ENCODE measurements at places on chromosomes 16 and 17.

- no peak for DNase-seq
Measured at GRCh38 chr17:71550675-71551074, 570.1 kb upstream of the SOX9 start.

DNA sequence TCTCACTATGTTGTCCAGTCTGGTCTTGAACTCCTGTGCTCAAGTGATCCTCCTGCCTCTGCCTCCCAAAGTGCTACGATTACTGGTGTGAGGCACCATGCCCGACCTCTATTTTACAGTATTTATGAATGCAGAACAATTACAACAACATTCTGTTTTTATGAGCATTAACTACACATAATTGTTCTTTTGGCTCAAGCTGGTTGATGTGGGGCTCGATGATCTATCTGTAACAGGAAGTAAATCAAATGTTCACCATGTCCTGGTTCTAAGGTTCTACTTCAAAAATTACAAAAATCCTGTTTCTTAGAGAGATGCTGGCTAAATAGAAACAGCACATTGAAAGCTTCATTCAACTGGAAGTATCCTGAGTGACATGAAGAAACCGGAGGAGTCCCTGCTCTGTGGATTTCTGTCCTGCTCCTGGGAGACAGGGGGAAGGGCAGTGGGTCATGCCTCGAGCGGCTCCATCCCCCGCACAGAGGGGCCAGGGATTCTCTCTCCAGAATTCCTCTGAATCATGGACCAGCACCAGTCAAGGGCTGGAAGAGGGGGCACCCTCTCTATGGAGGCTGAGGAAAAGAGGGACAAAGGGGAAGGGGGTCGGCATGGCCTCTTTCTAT is 31.5 kb downstream of the FA2H start:
- DNase-seq = no peak

GRCh38 chr17:78966123-78966813 is 13.5 kb downstream of the LGALS3BP start:
- DNase-seq = no peak

GRCh38 chr16:4465977-4466779 is 8.2 kb downstream of the NMRAL1 start:
- no peak for DNase-seq

- DNase-seq = no peak
Measured at GRCh38 chr16:82231008-82231787, 61.2 kb upstream of the MPHOSPH6 start.

- DNase-seq = no peak
Measured at GRCh38 chr17:65886315-65887245, 305.4 kb downstream of the CEP112 start.

- DNase-seq = no peak
Measured at GRCh38 chr17:38921756-38922411, 3.5 kb upstream of the LASP1NB start.

DNA sequence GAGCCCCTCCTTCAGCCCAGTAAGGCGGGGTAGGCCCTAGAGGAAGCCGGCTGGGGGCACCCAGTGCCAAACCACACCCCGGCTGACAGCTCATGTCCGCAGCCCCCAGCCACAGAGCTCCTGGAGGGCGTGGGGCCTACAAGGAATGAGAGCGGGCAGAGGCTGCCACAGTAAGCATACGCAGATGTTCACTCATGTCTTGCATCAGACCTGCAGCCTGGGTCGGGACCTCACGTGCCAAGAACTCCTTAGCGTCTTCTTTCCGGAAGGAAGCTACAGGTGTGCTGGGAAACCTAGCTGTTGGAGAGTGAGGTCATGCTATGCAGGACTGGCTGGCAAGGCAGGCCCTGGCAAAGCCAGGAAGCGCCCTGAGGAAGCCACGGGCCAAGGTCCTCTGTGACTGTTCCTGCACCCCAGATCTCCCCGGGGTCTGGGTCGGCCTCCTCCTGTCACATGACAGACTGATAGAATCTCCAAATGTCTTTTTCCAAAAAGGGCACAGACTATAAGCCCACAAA is 1.6 kb downstream of the ZNF598 start:
- peak; percentile 22 for DNase-seq

- DNase-seq = no peak
Measured at GRCh38 chr17:70882504-70882903, 713.2 kb downstream of the KCNJ2 start.

GRCh38 chr17:31254654-31255053 is 42.4 kb downstream of the OMG start:
- no peak for DNase-seq

DNA sequence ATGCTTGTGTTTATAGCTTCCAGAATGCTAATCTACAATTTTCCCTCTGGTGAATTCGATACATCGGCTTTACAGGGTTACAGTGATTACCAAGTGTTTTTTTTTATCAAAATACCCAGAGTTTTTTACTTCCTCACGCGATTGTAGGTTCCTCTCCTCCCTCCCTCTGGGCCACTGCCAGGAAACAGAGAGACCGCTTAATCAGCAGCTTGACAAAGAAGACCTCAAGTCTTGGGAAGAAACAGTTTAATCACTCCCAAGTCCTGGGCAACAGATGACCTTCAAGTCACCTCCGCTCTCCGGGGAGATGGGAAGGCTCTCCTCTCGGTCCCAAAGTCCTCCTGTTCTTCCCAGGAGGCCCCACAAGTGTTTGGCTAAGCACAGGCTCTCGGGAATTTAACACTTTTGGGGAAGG is 23.5 kb downstream of the SMTNL2 start:
- peak; percentile 15 for DNase-seq

- DNase-seq = peak; percentile 20
Measured at GRCh38 chr16:30053376-30054015, 12.1 kb upstream of the ALDOA start.

DNA sequence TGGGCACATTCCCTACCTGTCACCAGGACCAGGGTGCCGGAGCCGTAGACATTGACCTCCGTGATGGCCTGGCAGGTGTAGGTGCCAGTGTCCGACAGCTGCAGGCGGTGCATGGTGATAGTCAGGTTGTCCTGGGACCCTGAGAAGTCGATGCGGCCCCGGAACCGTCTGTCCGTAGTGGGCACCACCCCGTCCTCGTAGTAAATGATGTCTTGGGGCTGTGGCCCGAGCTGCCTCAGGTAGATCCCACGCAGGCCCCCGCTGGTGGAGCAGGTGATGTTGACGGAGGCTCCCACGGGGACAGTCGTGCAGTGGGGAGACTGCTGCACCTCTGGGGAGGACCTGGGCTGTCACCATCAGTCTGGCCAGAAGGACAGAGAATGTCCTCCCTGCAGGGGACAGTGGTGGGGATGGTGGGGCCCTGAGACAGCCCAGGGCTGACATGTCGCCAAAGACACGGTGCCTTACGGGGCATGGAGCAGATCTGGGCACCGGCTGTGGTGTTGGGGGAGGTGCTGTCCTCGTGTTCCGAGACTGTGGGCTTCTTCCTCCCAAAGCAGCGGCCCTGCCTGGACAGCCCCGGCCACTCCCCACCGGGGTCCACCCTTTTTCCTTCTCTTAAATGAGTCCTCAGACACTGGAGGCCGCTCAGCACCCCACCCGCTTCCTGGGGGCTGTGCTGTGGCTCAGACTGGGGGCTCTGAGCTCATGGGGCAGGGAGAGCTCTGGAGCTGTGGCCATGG is 586 bp downstream of the CD7 start:
- DNase-seq = no peak

- no peak for DNase-seq
Measured at GRCh38 chr16:48538746-48539484, 71.1 kb downstream of the N4BP1 start.

DNA sequence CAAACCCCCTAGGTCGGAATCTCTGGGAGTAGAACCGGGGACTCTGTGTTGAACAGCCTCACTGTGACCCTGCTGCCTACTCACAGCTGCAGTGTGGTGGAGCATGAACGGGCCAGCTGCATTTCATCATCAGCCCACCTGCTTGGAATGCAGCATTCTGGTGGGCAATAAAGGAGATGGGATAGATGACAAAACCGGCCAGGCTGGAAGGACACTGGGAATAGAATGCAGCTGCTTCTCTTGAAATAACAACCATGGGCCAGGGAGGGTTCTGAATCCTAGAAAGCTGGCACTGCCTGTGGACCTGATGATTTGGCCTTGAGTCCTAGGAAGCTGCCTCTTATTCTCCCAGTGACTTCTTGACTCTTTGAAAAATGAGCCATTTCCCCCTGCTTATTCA is 23.5 kb downstream of the CFAP97D1 start:
- DNase-seq = no peak

DNA sequence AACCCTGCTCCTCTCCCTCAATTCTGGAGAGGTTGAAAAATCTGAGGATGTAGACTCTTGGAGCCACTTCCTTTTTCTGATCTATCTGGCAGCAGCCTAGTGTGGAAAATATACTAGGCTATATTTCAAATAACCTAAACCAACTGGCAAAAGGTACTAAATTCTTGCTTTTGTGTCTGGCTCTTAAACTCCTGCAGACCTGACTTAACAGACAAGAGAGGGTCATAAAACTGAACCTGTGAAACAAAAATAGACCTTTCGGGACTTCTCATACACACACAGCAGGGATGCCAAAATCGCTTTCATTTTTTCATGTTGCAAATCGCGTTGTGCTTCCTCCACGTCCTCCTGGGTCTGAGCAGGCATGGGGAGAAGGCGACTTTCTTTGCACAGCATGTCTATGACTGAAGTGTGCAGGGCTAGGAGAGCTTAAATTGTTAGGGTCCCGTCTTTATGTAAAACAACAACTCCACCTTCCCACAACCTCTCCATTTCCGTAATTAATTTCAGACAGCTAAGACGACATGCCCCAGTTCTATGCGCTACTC is 520.7 kb upstream of the PSMD7 start:
- DNase-seq = no peak

GRCh38 chr16:11587643-11588247 is 1.0 kb upstream of the LITAF start:
- DNase-seq = no peak

DNA sequence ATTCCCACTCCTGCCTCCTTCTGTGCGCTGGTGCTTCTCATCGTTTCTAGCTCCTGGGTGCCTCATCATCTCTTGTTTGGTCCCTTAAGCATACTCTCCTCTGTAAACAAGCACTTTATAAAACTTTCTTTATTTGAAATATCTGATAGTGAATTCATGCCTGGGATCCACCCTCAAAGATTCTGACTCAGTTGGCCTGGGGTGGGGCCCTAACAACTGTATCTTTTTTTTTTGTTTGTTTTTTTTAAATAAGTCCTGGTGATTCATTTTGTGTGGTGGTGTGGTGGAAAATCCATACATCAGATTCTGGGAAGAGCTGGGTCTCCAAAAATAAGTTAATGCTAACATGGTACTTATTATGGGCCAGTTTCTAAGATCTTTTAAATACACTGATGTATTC is 678.3 kb downstream of the TOX3 start:
- DNase-seq = no peak

- no peak for DNase-seq
Measured at GRCh38 chr16:31428279-31428597, at the start of gene COX6A2. Gene COX6A2, minus strand, starts transcription at chr16:31428360. Its CDS starts 35 bp downstream, at chr16:31428325.

- no peak for DNase-seq
Measured at GRCh38 chr16:15620611-15621195, 22.3 kb downstream of the MARF1 start.

DNA sequence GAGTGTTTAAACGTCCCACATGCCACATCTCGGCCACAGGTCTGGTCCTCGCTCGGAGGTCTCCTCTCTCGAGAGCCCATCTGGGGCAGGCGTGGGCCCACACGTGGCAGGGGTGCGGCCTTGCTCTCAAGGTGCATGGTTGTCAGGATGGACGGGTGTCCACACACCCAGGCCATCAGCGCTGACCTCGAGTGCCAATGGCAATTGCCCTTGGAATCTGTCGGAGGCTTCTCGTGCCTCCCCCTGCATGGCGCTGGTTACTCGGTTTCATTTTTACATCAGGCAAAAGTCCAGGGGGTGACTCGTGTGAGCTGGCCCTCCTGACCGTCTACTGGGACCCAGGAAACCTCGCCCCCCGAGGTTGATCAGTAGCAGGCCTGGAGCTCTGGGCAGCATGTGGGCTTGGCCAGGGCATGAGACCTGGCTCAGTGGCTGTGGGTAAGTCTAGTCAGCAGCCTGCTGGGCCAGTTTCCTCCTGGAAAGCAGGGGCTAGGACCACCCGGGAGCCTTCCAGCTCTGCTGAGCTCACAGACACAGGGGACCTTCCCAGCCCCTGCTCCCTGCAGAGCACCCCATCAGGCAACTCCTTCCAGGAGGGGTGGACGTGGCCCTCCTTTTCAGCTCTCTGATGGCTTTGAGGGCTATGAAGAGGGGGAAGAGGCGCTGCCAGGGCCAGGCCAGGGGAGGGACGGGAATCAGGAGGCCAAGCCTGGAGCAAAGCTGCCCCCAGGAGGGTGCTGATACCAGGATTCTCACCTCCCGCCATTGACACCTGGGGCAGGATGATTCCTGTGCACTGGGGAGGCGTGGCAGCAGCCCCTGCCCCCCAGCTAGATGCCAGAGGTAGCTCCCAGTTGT is 3.7 kb upstream of the ZNF469 start:
- DNase-seq = no peak

- no peak for DNase-seq
Measured at GRCh38 chr16:87255866-87256265, 61.3 kb downstream of the C16orf95 start.

- no peak for DNase-seq
Measured at GRCh38 chr17:82012640-82013295, 9.9 kb downstream of the CENPX start.

- no peak for DNase-seq
Measured at GRCh38 chr17:64596439-64596838, 65.7 kb downstream of the SMURF2 start.

DNA sequence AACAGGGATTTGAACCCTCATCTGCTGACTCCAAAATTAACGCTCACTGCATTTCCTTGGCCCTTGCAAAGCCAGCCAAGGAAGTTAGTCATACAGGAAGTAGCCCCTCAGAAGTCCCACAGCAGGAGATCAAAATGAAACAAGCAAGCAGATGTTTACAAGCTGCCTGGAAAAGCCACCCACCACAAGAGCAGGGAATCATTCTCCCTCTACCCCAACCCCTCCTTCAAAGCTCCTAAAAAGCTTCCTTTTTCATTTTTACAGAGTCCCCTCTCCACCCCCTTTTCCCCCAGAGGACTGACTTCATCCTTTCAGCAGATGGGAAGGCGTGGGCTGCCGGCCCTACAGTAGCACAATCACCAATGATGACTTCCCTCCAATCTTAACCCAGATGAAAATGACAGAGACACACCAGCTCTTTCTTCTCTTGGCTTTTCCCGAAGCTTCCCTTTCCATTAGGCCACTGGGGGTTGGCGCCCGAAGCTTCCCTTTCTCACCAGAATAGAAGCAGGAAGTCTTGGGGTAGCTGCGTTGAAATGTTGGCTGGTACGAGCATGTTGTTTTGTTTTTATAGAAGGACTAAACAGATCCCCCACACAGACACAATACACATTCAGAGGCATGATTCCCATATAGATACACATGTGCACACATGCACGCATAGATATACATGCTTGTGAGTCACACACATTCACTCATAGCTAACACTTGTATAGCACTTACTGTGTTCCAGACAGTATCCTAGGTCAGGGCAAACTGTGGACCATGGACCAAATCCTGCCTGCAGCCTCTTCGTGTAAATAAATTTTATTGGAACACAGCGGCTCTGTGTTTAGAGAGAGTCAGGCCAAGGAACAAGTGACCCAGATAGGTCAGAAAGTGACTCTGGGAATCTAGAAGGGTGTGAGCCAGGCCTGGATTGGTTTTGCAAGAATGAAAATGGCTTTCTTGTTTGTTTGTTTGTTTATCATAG is 17.4 kb downstream of the ITPRIPL2 start:
- no peak for DNase-seq

- no peak for DNase-seq
Measured at GRCh38 chr17:35716897-35717465, 14.5 kb upstream of the RASL10B start.

GRCh38 chr16:89054714-89055113 is 38.9 kb upstream of the ACSF3 start:
- DNase-seq = no peak

GRCh38 chr17:6159541-6160231 is 89.5 kb downstream of the WSCD1 start:
- DNase-seq = no peak

All from AML-193 (cell line).